Tibial artery (tissue), 4 donors: ENCODE measurements at places on chromosomes 7 and 10.

- H3K27me3 ChIP-seq: no peaks in the 10 kb centered on the region
- H3K27ac ChIP-seq: no peak overlapping the region
- no peak for DNase-seq
- H3K36me3 ChIP-seq: no peaks in the 10 kb centered on the region
Measured at GRCh38 chr7:67523713-67524112, 527.1 kb downstream of the TYW1 start.

DNA sequence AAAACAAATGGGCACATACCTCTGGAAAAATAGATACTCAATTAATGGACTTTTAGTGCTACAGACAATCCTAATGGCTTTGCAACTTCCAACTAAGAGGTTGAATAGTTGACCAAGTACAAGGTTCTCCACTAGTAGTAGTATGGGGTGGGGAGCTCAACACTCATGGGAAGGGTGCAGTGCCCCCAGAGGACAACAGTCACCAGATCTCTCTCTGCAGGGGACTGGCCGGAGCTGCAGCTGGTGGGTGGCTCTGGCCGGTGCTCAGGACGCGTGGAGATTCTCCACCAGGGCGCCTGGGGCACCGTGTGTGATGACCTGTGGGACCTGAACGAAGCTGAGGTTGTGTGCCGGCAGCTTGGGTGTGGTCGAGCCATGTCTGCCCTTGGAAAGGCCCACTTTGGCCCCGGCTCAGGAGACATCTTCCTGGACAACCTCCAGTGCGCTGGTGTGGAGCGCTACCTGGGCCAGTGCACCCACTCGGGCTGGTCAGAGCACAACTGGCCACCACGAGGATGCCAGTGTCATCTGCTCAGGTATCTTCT is 68.1 kb downstream of the CUZD1 start:
- no peaks in the 10 kb centered on the region for H3K36me3 ChIP-seq
- H3K27ac ChIP-seq: no peak overlapping the region
- peaks cover 3% of the 10 kb centered on the region for H3K27me3 ChIP-seq
- no peak overlapping the region for H3K4me3 ChIP-seq
- no peak for DNase-seq

- no peaks in the 10 kb centered on the region for H3K36me3 ChIP-seq
- H3K4me1 ChIP-seq: no peaks in the 10 kb centered on the region
- no peak overlapping the region for H3K27ac ChIP-seq
- DNase-seq: no peak
- no peak overlapping the region for H3K4me3 ChIP-seq
- H3K27me3 ChIP-seq: no peaks in the 10 kb centered on the region
Measured at GRCh38 chr10:111748184-111748583, 435.4 kb downstream of the GPAM start.

GRCh38 chr10:9608602-9609001 is 1409.1 kb upstream of the CELF2 start:
- no peaks in the 10 kb centered on the region for H3K36me3 ChIP-seq
- no peak for DNase-seq
- no peak overlapping the region for H3K4me3 ChIP-seq
- no peak overlapping the region for H3K27ac ChIP-seq
- H3K4me1 ChIP-seq: no peaks in the 10 kb centered on the region

- H3K36me3 ChIP-seq: peaks cover 12% of the 10 kb centered on the region
- H3K27ac ChIP-seq: peak overlapping the region; percentile 68
- peaks cover 52% of the 10 kb centered on the region for H3K4me1 ChIP-seq
- H3K4me3 ChIP-seq: no peak overlapping the region
- H3K27me3 ChIP-seq: no peaks in the 10 kb centered on the region
- no peak for DNase-seq
Measured at GRCh38 chr7:821688-822087, 10.6 kb upstream of the SUN1 start.

DNA sequence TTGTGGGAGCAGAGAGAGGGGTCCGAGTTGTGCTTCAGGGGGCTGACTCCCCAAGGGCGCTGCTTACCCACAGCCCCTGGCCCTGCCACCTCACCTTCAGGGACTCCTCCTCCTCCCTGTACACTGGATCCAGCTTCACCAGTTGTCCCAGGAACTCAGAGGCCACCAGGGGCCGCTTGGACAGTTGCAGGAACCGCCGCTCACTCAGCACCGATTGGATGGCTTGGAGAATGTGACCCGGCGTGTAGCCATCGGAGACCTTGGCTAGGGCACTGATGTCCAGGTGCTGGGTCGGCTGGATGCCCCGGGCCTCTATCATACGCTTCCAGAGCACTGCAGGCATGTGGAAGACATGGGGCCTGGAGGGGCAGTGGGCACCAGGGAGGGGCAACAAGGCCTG is 4.5 kb upstream of the ASB10 start:
- H3K27me3 ChIP-seq: no peaks in the 10 kb centered on the region
- no peak overlapping the region for H3K27ac ChIP-seq
- H3K4me3 ChIP-seq: no peak overlapping the region

DNA sequence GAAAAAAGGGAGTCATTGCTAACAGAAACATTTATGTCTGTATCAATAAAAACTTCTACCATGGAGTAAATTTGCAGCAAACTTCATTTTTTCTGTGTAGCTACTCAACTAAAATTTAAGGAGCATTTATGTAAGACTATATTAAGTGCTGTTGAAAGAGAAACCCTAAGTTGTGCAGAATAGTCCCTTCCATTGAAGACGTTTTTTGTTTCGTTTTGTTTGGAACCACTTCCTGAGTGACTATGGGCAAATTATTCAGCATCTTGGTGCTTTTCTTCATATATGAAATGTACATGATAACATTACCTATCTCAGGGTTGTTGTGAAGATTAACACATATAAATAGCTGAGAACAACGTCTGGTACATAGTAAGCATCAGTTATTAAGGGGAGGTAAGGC is 24.3 kb downstream of the SEM1 start:
- no peak overlapping the region for H3K4me3 ChIP-seq
- H3K36me3 ChIP-seq: no peaks in the 10 kb centered on the region
- DNase-seq: no peak
- no peak overlapping the region for H3K27ac ChIP-seq

- H3K4me1 ChIP-seq: no peaks in the 10 kb centered on the region
- H3K27me3 ChIP-seq: no peaks in the 10 kb centered on the region
- H3K27ac ChIP-seq: no peak overlapping the region
- no peak overlapping the region for H3K4me3 ChIP-seq
Measured at GRCh38 chr10:44039599-44039998, 345.3 kb downstream of the CXCL12 start.

GRCh38 chr7:116293139-116293538 is 82.8 kb downstream of the TES start:
- H3K27me3 ChIP-seq: no peaks in the 10 kb centered on the region
- H3K4me3 ChIP-seq: no peak overlapping the region
- DNase-seq: no peak

- H3K4me3 ChIP-seq: no peak overlapping the region
- peaks cover 40% of the 10 kb centered on the region for H3K27me3 ChIP-seq
Measured at GRCh38 chr10:7525314-7526016, 114.6 kb upstream of the SFMBT2 start.

- H3K4me3 ChIP-seq: no peak overlapping the region
- peaks cover 20% of the 10 kb centered on the region for H3K4me1 ChIP-seq
Measured at GRCh38 chr10:60427709-60428386, 38.2 kb upstream of the ANK3 start.
